ENCODE measurements at places on chromosomes 12 and 14.

DNA sequence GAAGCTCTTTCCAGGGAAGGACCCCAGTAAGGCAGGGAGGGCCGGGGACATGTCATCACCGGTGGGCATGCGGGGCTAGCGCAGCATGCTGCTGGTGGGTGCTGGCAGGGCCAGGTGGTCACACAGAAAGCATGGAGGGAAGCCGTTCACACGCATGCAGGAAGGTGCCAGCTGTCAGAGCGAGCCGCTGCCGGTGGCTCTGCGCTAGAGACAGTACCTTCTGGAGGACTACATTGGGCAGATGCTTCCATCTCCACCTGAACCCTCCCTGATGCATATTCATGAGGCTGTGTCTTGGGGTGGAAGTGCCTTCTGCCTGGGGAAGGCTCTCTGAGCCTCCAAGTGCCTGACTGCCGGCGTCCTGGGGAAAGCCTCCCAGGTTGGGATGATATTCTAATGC, 203.8 kb downstream of the CALM1 start:
- H3K27me3 ChIP-seq, result no peaks in the 10 kb centered on the region
- no peak overlapping the region for H3K4me3 ChIP-seq
- no peak overlapping the region for H3K27ac ChIP-seq
- H3K36me3 ChIP-seq, result no peaks in the 10 kb centered on the region
- peaks cover 2% of the 10 kb centered on the region for H3K4me1 ChIP-seq

DNA sequence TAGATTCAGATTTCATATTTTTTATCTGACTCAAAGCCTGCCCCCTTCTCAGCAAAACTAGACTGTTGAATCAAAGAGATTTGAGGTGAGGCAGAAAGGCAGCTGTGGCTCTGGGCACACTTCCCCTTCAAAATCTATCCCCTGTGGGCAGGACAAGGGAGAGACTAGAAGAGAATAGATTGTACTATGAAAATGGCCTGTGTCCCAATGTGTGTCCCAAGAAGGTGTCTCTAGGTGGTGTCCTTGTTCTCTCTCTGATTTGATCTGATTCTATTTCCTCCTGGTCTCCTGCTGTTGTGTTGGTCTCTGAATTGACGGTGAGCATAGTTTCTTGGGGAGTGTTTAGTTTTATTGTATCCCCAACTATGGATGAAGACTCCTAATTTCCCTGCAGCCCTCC, 565.8 kb upstream of the ATP2B1 start:
- peak; percentile 42 for DNase-seq
- no peaks in the 10 kb centered on the region for H3K4me1 ChIP-seq
- H3K36me3 ChIP-seq, result no peaks in the 10 kb centered on the region

DNA sequence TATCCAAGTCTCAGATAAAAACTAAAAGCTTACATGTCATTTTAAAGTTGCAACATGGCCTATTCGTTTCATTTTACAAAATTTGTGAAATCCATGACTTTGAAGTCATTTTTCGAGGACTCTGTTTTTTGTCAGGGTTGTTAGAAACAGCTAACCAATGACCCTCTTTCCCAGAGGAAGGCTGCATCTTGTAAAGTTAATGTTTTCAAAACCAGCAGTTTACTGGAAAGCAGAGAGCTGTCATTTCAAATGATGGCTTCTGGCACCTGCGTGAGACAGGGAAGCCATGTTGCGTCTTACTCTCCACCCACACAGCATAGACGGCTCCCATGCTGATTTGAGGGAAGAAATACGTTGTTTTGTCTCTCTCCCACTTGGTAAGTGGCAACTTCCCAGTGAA, 50.1 kb upstream of the RTRAF start:
- H3K27ac ChIP-seq, result no peak overlapping the region
- no peaks in the 10 kb centered on the region for H3K4me1 ChIP-seq
- H3K4me3 ChIP-seq, result no peak overlapping the region
- H3K27me3 ChIP-seq, result no peaks in the 10 kb centered on the region
- no peak for DNase-seq

GRCh38 chr12:113860059-113860820, 105.9 kb downstream of the RBM19 start:
- H3K36me3 ChIP-seq, result no peaks in the 10 kb centered on the region
- H3K27me3 ChIP-seq, result no peaks in the 10 kb centered on the region
- DNase-seq, result peak; percentile 77
- peaks cover 23% of the 10 kb centered on the region for H3K4me1 ChIP-seq
- H3K27ac ChIP-seq, result no peak overlapping the region
